Subcutaneous adipose tissue (tissue), 4 donors: ENCODE measurements at places on chromosomes 4 and X. TPM values are rescaled to one million over a fixed set of nuclear protein-coding genes. Genes with fewer than 3 reads are reported as not detected.

KIT gene
- total RNA-seq, result 7.5 TPM

MSANTD1 gene
- 0.51 TPM for total RNA-seq

BMP2K gene
- total RNA-seq, result 100 TPM

PCDH19 gene
- 4.3 TPM for total RNA-seq

KIAA1210 gene
- not detected for total RNA-seq

PIM2 gene
- total RNA-seq, result 3.4 TPM

FAM47A gene
- total RNA-seq, result not detected

EDA2R gene
- total RNA-seq, result 1.1 TPM

SOD3 gene
- total RNA-seq, result 86.4 TPM

UPF3B gene
- 7.9 TPM for total RNA-seq

FSTL5 gene
- total RNA-seq, result 0.33 TPM

DUX4 gene
- total RNA-seq, result not detected

PRRG3 gene
- total RNA-seq, result 0.49 TPM

GRIA3 gene
- 1.9 TPM for total RNA-seq

ADH6 gene
- not detected for total RNA-seq

AREG gene
- 55.6 TPM for total RNA-seq

NAP1L3 gene
- total RNA-seq, result 0.49 TPM

UGT2B17 gene
- total RNA-seq, result 0.33 TPM

GAGE12F gene
- total RNA-seq, result not detected

CLDN22 gene
- not detected for total RNA-seq

DNAAF6 gene
- total RNA-seq, result not detected

TMEM128 gene
- total RNA-seq, result 24.5 TPM

ABCG2 gene
- total RNA-seq, result 4.9 TPM

NCAPG gene
- total RNA-seq, result 2.0 TPM

SHROOM2 gene
- total RNA-seq, result 0.44 TPM

STOX2 gene
- total RNA-seq, result 4.1 TPM

NRK gene
- 1.7 TPM for total RNA-seq
